ENCODE measurements at places on chromosomes 13 and 19.

GRCh38 chr19:45919678-45920077 lies 5.1 kb upstream of the NANOS2 start:
- DNase-seq: no peak

- DNase-seq: no peak
Observed at GRCh38 chr19:16386619-16387240, 62.1 kb downstream of the KLF2 start.

- no peak for DNase-seq
Observed at GRCh38 chr19:45591004-45591637, 6.5 kb upstream of the OPA3 start.

DNA sequence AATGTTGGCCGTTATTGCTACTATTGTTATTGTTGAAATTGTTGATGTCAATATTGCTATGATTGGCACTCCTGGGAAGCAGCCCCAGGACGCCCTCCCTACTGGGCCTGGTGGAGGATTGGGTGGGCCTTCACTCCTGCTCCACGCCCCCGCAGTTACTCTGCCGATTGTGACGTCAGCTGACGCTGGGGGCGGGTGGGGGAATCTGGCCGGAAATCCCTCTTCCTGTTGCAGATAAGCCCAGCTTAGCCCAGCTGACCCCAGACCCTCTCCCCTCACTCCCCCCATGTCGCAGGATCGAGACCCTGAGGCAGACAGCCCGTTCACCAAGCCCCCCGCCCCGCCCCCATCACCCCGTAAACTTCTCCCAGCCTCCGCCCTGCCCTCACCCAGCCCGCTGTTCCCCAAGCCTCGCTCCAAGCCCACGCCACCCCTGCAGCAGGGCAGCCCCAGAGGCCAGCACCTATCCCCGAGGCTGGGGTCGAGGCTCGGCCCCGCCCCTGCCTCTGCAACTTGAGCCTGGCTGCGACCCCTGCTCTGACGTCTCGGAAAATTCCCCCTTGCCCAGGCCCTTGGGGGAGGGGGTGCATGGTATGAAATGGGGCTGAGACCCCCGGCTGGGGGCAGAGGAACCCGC lies at the start of gene ETV2:
Gene ETV2, plus strand, starts transcription at position 231 of the 637 bp plus-strand sequence. CDS start 716 bp downstream, outside the sequence.
- no peak for DNase-seq

DNA sequence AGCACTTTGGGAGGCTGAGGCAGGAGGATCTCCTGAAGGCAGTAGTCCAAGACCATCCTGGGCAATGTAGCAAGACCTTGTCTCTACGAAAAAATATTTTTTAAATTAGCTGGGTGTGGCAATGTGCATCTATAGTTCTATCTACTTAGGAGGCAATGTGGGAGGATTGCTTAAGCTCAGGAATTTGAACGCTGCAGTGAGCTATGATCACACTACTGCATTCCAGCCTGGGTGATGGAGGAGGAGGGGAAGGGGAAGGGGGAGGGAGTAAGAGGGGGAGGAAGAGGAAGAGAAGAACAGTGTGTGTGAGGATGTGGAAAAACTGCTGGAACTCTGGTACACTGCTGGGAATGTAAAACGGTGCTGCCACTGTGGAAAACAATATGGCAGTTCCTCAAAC lies 9.2 kb upstream of the CLIP3 start:
- no peak for DNase-seq

- DNase-seq: no peak
Observed at GRCh38 chr19:38658462-38659306, 11.2 kb downstream of the ACTN4 start.

- DNase-seq: no peak
Observed at GRCh38 chr13:67696775-67697174, 466.6 kb upstream of the PCDH9 start.

Data from SIG-M5 (cell line).